Right lobe of liver (tissue), 6 donors: ENCODE measurements at places on chromosomes 13 and 19.

GRCh38 chr13:75437582-75438318 lies 44.2 kb downstream of the TBC1D4 start:
- no peak for DNase-seq

DNA sequence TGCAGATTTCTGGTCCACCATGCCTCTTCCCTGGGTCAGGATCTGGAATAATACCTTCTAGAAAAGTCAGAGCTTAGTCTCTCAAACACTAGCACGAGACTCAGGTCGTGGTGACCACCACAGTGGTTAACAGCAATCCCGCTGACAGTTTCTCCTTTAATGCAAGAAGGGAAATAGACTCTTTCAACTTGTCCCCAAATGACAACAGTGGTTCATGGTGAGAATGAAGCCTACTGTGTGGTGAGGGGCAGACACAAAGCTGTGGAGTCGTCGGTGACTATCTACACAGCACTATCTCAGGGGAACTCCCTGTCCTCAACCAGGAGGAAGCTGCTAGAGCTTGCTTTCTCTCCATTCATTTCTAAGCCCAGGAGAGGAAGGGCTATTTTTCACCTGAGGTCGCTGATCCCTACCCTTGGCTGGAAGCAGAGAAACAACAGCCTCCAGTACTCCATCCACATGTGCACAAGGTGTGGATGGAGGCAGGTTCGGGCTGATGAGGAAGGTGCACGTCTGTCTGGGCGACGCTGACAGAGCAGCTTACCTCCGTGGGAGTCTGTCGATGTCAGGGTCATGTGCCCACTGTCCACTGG lies 72.4 kb downstream of the STK24 start:
- no peak for DNase-seq

- no peak for DNase-seq
Observed at GRCh38 chr13:28623782-28624706, 34.9 kb upstream of the POMP start.

DNA sequence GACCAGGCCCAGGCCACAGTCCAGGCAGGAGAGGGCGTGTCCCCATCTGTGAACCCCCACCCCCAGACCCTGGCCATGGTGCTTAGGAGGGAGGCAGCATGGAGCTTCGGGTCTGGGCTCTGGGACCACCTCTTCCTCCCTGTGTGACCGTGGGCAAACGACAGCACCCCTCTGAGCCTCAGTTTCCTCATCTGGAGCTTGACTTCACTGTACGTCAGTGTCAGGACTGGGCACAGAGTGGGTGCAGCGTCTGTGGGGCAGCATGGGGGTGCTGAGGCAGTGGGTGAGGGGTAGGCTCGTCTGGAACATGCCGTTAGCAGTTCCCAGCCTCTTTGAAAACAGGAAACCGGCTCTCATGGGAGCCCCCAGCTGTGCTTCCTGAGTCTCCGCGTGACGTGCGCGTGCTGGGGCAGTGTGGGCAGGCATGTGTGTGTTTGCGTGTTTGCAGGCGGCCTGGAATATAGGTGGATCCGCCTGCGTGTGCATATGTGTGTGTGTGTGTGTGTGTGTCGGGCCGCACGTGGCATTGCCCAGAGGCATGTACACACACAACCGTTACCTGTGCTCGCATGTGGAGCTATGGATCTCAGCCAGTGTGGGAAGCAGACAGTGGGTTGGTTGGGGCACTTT lies 15.8 kb downstream of the ARRDC2 start:
- peak; percentile 88 for DNase-seq

- no peak for DNase-seq
Observed at GRCh38 chr19:40453151-40453735, 9.1 kb upstream of the SERTAD3 start.

- DNase-seq, result no peak
Observed at GRCh38 chr13:113883921-113884804, 20.3 kb upstream of the GAS6 start.

DNA sequence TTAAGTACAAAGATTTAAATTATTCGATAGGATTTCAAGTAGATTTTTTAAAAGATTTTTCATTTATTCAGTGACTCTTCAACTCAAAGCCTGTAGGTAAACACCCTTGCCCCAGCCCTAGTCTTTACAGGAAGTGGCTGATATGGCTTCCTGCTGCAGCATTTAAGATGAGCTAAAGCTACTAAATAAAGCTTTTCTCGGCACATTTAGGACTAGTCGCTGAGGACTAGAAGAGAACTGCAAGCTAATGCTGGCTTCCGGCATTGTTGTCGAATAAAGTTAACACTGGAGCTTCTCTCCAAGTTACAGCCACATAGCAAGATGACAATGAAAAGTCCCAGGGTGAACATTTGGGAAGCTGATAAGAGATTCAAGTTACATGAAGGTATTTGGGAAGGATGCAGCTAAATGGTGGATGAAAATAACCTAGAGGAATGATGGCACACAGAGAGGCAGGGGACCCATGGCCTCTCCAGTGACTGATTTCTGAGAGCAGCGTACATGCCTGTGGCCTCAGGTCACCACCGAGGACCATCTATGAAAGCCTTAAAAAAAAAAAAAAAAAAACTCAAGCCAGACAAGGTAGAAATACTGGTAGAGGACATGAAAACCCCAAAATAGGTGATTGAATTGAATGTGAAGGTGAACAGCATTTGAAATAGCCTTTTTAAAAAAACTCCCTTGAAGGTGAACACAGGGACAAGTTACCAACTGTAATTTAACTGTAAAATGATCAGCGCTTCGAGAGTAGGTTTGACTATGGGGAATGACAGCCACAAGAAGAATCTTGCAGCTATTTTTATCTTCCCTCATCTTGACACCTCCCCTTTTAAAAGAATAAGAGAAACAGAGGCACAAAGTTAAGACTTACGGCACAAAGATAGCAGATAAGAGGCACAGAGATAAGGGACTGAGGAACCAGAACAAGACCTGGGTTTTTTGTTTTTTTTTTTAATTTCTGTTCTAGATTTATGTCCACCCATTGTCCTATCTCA lies 155.4 kb downstream of the DCT start:
- no peak for DNase-seq

GRCh38 chr19:56885173-56885985 lies 44.9 kb upstream of the PEG3 start:
- DNase-seq, result no peak

GRCh38 chr19:28556371-28556770 lies 656.6 kb downstream of the UQCRFS1 start:
- no peak for DNase-seq

- DNase-seq, result no peak
Observed at GRCh38 chr13:47249266-47249665, 352.4 kb upstream of the HTR2A start.

DNA sequence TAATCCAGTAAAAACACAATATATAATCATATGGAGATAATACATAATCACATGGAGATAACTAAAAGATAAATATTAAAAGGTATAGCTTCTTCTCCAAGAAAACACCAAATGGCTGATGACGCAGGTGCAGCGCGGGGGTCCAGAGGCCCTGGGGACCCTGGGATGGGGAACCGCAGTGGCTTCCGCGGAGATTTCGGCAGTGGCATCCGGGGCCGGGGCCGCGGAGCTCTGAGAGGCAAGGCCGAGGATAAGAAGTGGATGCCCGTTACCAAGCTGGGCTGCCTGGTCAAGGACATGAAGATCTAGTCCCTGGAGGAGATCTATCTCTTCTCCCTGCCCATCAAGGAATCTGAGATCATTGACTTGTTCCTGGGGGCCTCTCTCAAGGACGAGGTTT lies 10.5 kb downstream of the ZNF44 start:
- DNase-seq, result no peak

DNA sequence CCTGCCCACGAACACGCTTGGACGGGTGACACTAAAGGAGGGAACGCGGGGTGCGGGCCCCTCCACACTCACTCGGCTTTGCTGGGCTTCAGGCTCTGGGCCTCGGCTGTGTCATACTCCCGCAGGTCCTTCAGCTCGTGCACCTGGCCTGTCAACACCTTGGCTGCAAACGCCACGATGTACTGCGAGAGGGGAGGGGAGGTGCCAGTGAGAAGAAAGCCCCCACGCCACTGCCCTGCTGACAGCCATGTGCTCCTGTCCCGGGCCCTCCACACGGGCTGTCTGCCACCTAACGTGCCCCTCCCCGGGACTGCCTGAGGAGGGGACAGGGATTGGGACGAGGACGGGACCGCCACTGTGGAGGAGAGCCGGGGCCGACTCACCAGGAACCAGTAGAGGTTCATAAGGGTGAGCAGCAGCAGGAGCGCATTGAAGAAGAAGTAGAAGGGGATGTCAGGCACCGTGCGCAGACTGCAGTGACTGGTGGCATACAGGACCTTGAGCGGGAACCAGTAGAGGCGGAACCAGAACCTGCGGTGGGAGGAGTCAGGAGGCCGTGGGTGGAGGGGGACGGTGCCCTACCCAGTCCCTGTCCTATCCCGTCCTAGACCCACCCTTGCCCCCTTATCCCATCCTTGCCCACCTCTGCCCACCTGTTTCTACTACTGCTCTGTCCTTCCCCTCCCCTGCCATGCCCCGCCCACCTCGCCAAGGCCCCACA lies 16.9 kb downstream of the CERS1 start:
- DNase-seq, result no peak

DNA sequence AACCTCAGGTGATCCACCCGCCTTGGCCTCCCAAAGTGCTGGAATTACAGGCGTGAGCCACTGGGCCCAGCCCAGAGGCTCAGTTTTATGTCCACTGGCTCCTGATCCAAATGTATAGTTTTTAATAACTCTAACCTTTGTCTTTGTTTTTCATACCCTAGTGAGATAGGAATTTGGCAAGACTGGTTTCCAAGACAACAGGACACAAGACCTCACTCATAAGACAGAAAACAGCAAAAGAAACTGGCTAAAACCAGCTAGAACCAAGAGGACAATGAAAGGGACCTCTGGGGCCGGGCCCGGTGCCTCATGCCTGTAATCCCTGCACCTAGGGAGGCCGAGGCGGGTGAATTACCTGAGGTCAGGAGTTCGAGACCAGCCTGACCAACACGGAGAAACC lies 27.6 kb downstream of the CPT1C start:
- no peak for DNase-seq

DNA sequence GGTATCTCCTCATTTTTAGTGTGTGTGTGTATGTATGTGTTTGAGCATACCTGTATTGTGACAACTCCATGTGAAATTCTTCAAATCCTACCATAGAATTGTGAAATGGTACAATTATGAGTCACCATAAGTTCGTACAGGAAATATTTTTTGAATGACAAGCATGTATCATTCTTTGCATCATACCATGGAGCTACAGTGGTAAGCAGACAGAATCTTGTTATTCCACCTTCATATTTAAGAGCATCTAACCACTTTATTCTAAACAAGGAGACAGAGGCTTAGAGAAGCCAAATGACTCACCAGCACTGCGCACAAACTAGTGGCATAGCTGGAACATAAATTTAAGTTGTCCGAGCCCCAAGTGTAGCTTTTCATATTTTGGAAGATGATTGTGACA lies 4.5 kb upstream of the EPSTI1 start:
- DNase-seq, result no peak

- DNase-seq, result no peak
Observed at GRCh38 chr19:48866692-48867091, 1.7 kb downstream of the PLEKHA4 start.

- no peak for DNase-seq
Observed at GRCh38 chr13:46476174-46476573, 76.8 kb upstream of the LRCH1 start.

DNA sequence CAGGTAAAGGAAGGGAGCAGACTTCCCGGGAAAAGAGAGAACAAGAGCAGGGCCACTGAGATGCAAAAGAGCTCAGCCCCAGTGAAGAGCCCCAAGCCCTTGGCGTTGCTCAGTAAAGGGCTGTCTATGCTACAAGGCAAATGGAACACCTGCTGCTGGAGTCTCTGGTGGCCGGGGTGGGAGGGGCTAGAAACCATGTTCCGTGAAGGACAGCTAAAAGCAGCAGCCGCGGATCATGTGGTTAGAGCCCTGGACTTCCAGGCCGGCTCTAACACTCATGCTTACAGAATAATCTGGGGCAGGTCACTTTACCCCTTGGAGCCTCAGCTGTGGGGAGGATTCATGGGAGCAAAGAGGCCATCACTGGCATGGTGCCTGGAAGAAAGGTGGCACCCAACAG lies 17.8 kb downstream of the POU2F2 start:
- DNase-seq, result no peak

GRCh38 chr13:61180234-61180633 lies 235.4 kb downstream of the PCDH20 start:
- no peak for DNase-seq

GRCh38 chr13:69585656-69586055 lies 522.0 kb upstream of the ATXN8OS start:
- no peak for DNase-seq

DNA sequence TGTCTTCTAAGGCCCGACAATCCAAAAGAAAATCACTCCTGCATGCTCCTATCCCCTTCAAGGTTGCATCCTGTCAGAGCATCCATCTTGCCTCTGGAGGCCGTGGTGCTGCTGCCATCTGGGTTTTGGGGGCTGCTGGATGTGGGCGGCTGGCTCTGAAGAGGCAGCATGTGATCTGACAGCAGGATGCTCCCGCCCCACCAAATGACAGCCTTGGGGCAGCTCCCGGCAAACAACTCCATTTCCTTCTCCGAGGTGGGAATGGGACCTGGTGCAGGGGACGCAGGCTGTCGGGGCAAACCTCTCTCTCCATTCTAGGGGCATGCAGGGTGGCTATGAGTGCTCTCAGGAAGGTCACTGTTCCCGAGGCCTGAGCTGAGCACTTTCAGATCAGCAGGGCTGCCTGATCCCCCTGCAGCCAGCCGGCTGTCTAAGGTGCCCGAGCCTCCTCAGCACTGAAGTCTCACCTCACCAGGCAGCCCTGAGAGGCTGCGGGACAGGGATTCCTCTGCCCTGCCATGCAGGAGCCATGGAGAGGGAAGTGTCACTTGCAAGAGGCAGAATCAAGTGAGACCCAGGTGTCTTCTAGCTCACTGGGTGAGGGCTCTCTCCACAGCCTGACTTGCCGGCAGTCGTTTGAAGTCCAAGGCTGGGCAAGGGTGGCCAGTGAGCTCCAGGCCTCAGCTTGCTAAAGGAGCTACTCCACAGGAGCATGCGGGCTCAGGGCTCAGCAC lies 28.8 kb downstream of the TSSK6 start:
- DNase-seq, result peak; percentile 17

DNA sequence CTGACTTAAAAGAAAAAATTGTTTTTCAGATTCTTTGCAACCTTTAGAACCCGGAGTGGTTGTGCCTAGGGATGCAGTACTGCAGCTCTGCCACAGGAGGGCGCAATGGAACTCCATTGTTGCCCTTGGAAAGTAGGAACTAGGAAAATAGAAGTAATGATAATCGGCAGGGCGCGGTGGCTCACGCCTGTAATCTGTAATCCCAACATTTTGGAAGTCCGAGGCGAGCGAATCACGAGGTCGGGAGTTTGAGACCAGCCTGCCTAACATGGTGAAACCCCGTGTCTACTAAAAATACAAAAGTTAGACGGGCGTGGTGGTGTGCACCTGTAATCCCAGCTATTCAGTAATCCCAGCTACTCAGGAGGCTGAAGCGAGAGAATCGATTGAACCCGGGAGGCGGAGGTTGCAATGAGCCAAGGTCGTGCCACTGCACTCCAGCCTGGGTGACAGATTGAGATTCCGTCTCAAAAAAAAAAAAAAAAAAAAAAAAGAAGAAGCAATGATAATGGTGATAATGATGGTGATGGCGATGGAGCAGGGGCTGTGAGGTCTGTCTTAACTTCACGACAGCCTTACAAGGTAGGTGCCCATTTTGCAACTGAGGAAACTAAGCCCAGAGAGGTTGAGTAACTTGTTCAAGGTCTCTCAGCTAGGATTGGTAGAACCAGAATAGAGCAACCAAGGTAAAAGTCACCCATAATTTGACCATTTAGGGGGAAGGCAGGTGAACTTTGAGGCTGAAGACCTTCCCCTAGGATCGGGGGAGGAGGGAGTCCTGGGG lies 5.5 kb upstream of the ADAMTS10 start:
- DNase-seq, result peak; percentile 69
